ENCODE measurements at places on chromosomes 5 and 9.
A peak's percentile ranks its signal among the peaks of the same experiment; 100 is the strongest.

DNA sequence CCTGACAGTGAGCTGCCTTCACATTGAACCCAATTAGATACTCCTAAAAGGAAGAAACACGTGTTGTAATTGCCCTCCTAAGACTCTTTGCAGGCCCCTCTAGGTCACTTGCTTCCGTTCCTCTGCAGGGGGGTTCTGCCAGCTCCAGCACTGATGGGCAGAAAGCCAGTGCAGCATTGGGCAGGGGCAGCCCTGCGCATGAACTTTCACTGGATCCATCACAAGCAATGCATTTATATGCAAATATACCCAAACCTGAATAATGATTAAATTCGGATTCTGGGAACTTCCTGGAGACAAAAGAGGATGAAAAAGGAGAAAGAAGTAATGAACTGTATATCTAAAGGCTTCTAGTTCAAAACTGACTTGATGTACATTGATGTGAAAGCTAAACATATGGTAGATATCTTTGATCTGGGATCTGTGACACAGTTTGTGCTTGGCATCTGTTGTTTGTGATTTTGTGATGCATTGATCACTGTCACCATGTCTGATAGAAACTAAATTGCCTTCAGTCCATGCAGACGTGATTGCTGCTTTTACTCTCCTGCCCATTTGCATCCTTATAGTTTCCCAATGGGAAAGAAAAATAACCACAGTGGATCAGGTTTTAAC lies 313.4 kb downstream of the DEPDC1B start:
- DNase-seq, result no peak

GRCh38 chr5:111224561-111225345 lies 569 bp downstream of the CAMK4 start:
- DNase-seq, result peak; percentile 31

- no peak for DNase-seq
Observed at GRCh38 chr9:89095761-89096528, 82.7 kb downstream of the SHC3 start.

- DNase-seq, result no peak
Observed at GRCh38 chr9:23938908-23939307, 112.9 kb upstream of the ELAVL2 start.

DNA sequence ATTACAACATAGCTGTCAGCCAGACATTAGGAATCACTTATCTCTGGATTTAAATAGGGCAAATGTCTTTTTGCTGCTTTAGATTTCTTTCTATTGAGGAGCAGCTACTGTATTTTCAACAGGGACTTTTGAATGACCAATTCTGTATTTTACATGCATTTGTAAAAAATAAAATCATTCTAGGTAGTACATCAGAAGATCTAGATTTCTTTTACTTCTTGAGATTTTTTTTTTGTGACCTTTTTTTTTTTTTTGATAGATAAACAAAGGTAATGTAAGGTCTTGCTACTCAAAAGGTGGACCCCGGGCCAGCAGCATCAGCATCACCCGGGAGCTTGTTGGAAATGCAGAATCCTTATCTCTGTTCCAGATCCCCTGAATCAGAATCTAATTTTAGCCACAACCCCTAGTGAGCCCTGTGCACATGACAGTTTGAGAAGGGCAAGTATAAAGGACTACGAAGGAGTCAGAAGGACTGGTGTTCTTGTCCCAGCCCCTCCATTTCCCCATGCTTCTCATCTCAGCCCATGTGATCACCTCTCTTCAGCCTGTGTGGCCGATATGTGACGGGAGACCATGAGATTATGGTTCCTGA lies 37.7 kb upstream of the CKMT2 start:
- DNase-seq, result no peak
